ENCODE measurements at places on chromosomes 3 and 15.

- DNase-seq: no peak
Measured at GRCh38 chr3:152288681-152289080, 20.0 kb downstream of the MBNL1 start.

DNA sequence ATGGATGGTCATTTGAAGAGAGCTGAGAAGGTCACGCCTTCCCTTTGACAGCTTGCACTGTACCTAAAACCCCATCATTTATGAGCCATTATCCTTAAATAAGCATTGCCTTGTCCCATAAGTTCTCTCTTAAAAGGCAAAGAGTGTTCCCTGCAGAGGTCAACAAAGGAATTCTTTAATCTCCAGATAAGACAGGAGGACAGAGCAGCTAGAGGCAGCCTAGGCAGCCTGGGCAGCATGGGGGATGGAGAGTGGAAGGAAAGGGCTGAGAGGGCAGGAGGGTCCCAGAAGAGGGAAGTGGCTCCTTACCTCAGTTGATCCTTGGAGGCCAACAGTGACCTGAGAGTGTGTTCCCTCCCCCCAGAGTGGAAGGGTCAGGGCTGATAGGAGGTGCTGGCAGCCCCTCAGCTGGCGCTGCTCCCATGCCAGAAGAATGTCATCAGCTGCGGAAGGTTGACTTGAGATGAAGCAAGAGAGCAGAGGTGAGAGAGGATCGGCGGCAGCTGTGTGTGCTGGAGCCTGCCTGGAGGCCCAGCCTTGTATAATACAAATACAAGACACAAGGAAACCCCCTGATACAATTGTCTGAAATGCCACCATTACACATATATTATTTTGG is 12.8 kb downstream of the KBTBD13 start:
- DNase-seq: no peak

- no peak for DNase-seq
Measured at GRCh38 chr3:126205717-126206655, 25.6 kb upstream of the ALDH1L1 start.

DNA sequence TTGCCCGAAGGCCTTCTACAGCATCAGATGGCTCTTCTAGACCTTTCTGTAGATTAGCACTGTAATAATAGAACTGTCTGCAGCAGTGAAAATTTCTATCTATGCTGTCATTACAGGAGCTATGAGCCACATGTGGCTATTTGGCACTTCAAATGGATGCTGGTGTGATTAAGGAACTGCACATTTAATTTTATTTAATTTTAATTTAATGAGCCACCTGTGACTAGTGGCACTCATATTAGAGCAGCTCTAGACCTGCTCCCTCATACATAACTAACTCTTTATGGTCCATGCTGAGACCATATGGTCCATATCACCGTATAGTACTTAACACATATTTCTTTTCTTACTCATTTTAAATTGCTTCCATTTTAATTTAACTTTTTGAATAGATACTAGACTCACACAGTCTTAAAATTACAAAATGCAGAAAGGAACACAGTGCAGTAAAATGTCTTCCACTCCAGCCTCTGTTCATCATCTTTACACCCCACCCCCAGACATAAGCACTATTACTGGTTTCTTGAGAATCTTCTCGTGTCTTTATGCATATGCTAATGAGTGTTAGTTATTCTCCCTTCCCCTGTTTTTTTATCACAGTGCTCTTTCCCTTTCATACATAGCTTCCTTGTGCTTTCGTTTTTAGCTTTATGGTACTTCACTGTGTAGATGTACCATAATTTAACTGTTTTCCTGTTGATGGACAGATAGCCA is 9.6 kb downstream of the LSM3 start:
- no peak for DNase-seq

- DNase-seq: no peak
Measured at GRCh38 chr3:33030246-33030645, 66.7 kb downstream of the GLB1 start.

GRCh38 chr15:36863570-36863969 is 236.8 kb downstream of the MEIS2 start:
- DNase-seq: no peak

DNA sequence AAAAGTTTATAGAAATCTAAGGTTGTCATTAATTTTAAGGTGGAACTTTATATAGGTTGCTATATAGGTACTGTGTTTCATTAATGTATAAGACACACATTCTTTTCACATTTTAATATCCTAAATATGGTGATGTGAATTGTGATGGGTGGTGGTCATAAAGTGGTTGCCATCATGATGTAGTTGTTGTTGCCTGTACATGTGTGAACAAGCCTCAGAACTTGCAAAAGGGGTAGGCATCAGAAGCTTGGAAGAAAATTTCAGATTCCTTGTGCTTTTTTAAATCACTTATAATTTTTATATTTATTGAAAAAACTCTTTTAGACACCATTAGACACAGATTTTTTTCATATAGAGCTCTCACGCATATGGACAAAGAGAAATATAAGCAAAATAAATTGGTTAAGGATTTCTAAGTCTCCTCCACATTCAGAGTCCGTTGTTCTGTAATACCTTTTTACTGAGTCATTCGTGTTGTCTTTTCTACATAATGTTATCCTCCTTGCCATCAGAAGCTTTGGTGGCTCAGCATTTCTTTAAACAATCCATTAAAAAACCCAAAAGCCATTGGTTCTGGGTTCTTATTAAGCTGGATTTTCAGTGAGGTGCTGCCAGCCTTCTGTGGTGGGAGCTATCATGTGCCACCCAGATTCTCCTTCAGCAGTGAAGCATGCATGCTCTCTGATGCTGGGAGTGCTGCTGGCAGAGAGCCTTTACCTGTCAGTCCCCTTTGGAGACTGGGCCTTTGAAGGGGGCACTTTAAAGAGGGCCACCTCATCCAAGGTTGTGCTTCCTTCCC is 140.4 kb upstream of the GALNT15 start:
- DNase-seq: peak; percentile 66

DNA sequence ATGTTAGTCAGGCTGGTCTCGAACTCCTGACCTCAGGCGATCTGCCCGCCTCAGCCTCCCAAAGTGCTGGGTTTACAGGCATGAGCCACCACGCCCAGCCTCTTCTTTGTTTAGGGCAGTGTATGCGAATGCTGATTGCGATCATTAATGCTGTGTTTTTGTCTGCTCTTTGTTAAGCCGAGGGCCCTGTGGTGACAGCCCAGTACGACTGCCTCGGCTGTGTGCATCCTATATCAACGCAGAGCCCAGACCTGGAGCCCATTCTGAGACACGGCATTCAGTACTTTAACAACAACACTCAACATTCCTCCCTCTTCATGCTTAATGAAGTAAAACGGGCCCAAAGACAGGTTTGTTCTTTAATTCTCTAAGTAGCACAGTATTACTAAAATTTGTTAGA is 7.8 kb downstream of the KNG1 start:
- DNase-seq: no peak

DNA sequence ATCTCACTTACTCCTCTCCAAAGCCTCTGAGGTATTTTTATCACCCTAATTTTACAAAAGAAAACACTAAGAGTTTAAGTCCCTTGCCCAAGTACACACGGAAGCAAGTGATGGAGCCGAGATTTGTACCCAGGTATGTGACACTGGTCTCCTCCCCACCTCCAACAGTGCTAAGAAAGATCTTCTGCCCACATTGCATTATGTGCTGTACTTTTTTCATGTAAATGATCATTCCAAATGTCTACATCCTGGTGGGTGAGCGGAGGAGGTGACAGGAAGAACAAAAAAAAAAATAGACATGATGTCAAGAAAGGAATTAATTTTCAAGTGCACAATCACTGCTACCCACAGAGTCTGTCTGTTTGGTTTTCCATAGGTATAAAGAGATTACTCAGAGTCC is 694.1 kb downstream of the FHIT start:
- DNase-seq: no peak

- DNase-seq: peak; percentile 39
Measured at GRCh38 chr3:14602804-14603644, 48.5 kb upstream of the CCDC174 start.

- no peak for DNase-seq
Measured at GRCh38 chr15:34987609-34988026, 469 bp downstream of the ZNF770 start.

GRCh38 chr3:17065315-17065714 is 180.6 kb downstream of the PLCL2 start:
- DNase-seq: no peak

DNA sequence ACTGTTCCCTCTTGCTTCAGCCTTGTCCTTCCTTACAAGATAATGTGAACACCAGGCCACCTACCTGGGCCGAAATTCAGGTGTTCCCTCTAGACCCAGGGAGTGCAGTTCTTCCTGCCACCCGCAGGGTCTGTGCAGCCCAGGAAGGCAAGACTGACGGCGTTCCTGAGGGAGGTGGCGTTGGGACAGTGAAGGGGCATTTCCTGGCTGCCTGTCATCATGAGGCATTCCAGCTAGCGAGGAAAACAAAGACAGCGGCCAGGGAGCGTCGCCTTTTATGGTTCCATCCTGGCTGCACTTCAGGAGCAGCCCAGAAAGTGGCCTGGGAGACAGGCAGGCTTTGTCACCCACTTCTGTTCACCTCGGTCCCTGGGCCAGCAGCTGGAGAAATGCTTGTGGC is 84.8 kb upstream of the WNT5A start:
- no peak for DNase-seq

DNA sequence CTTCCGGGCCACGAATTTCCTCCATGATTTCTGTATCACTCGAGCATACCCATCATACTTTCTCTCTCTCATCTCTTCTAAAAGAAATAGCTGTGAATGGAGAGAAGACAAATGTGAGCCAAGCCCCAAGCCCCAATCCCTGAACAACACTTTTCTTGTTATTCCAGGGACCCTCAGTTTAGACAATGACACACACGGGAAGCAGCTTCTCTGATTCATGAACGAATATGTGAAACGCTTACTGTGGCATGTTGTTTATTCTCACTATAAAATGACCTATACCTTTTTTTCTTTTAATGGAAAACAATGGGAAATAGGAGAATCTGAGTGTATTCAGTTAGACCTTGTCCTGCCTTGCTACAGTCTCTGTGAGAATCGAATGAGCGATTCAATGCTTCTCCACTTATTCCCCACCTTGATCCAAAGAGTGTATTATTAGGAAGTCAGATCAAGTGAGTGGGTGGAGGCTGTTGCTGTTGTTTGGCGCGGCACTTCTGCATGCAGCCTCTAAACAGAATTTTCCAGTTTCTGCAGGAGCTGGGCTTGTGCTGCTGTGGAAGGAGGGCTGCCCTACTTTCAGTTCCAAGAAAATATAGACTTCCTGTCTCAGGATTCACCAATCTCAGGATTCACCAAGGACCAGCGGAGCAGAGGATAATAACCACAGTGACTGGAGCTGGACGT is 32.4 kb upstream of the LDHAL6B start:
- peak; percentile 10 for DNase-seq

- DNase-seq: no peak
Measured at GRCh38 chr3:2727610-2728318, 382.4 kb downstream of the IL5RA start.

DNA sequence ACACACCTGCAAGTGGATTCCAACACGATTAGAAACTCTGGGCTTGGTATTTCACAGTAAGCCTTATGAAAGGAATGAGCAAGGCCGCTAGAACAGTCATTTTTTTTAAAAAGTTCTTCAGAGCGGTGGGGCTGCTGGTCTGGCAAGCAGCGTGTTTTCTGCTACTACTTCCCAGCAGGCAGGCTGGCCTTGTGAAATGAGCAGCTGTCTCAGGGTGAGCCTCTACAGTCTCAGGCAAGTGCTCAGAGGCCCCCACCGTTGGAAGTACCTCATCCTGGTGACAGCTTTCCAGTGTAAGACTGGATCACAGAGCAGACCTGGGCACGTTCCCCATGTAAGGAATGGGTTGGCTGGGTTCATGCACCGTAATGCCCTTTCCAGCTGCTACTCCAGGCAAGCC is 119.2 kb downstream of the LRIG1 start:
- no peak for DNase-seq

- no peak for DNase-seq
Measured at GRCh38 chr3:151145713-151146070, 57.3 kb downstream of the GPR171 start.

GRCh38 chr15:42848846-42849245 is 71.7 kb downstream of the TTBK2 start:
- DNase-seq: no peak

DNA sequence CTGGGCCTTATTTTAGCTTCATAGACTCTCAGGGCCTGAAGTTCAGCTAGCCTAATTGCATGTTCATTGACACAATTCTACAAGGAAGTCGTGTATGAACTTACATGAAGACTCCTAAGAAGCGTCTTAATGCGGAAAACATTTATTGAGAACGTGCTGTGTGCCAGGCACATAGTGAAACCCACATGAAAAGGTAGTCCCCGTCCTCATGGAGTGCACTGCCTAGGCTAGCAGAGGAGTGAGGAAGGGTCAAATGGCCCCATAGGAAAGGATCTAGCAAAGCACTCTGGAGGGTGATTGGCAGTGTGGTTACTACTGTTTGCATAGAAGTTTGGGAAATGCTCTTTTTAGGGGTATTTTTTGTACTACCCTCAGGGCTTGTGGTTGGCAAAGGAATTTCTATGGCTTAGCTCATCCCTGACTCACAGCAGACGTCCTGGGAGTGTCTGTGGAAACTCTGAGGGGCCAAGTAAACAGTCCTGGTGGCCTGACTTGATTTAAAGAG is 854 bp upstream of the NPTN start:
- DNase-seq: peak; percentile 97

- DNase-seq: no peak
Measured at GRCh38 chr15:38521316-38521715, 43.3 kb downstream of the RASGRP1 start.

DNA sequence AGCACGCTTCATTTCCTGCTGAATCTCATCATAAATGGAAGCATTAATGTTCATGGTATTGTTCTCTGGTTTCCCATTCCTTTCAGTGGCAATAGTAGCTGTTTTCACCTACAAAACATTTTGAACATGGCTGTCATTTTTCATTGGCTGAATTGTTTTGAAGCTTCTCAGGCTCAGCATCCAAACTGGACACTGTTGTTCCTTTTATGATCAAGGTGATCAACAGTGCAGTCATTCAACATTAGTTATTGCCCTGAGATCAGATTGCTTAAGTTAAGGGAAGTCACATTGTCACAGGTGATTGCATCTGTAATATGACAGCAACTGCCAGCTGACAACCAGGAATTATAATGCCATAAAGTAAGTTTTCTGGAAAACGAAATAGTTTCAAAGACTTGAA is 46.9 kb downstream of the SATB1 start:
- DNase-seq: no peak

Measured in GM23248 (cell line).